ENCODE measurements at places on chromosomes 16 and 17.

DNA sequence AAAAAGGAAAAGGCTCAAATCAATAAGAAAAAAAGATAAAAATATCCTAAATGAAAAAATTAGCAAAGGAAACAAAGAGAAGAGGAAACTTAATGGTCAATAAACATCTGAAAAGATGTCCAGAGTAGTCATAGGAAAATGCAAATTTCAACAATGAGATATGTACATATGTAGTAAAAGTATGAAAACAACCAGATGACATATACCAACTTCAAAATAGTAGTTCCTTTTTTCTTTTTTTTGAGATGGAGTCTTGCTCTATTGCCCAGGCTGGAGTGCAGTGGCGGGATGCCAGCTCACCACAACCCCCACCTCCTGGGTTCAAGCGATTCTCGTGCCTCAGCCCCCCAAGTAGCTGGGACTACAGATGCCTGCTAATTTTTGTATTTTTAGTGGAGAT is 21.7 kb upstream of the NFAT5 start:
- DNase-seq, result no peak

- DNase-seq, result no peak
These were observed 7.9 kb downstream of the CLUAP1 start for GRCh38 chr16:3508736-3509135.

DNA sequence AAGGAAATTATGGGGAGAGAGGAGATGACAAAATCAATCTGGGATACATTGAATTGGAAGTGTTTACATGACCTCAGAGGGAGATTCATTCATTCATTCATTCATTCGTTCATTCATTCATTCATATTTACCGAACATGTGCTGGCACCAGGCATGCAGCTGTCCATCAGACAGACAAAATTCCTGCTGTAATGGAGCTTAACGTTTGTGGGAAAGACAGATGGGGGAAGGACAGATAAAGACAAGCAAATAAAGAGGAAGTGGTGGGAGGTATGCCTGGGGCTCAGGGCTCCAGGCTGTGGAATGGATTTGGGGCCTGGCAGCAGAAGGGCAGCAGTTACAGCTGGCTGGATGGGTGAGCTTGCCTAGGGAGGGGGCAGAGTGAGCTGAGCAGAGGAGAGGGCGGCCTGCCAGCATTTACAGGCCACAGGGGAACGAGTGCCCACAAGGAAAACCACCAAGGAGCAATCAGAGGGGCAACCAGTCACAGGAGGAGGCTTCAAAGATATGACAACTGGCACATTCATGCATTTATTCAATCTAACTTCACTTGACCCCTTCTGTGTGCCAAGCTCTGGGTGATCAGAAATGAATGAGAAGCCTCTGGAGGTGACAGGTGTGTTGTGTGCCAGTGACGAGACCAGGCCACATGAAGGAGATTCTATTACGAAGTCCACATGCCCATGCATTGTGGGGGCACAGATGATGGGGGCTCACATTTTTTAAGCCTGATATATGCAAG is 48.5 kb downstream of the ARHGAP27 start:
- no peak for DNase-seq

- DNase-seq, result no peak
These were observed 142.7 kb upstream of the GNAO1 start for GRCh38 chr16:56048425-56049105.

- peak; percentile 58 for DNase-seq
These were observed 98.6 kb upstream of the CHMP6 start for GRCh38 chr17:80892900-80893603.

DNA sequence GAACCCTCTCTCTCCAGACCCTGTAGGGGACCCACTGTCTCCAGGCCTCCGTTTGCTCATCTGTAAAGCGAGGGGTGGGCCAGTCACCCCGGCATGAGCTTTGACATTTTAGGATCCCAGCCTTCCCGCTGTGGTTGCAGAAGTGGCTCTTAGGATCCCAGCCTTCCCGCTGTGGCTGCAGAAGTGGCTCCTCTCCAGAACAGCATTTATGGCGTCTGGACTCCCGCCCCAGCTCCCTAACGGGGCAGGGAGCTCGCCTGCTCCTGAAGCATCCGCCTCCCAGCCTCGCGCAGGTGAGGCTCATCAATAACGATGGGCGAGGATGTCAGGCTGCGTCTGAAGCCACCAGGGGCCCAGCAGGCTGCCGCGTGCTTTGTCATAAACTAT is 222.3 kb upstream of the TNRC6C start:
- no peak for DNase-seq
